Activated CD4-positive, alpha-beta T cell treated with anti-CD3 and anti-CD28 coated beads, Interleukin-2, amount 50 U/mL, for 1 hour (primary cell): ENCODE measurements at places on chromosomes 7 and 10.

- no peak for DNase-seq
Observed at GRCh38 chr10:49761201-49761788, 828 bp downstream of the OGDHL start.

- peak; percentile 68 for DNase-seq
Observed at GRCh38 chr10:132458586-132459300, 61.7 kb downstream of the PWWP2B start.

DNA sequence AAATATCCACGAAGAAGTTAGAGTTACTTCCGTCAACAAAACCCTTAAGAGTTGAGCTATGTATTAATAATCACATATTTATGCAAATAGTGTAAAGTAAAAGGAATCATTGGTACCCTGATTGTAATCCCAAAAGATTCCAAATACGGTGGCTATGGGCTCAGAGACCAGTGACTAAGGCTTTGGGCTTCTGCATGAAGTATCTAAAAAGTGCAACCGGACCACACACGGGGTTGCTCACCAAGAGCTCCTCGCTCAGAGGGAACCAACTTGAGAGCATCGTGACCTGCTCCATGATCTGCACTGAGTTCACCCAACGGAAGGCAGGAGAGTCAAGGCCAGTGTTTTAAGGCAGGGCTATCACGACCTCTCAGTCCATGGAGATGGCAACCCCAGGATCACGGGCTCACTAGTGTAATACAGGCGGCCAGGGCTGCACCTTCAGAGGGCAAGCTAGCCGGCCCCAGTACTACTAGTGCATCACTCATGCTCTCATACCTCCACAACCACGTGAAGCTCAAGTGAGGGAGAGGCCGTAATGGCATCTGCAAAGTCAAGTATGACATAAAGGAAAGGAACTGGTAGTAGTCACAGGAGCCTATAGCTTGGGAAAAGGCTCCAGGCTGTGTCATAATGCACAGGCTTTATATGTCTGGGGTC lies 77.1 kb upstream of the CAMK2B start:
- no peak for DNase-seq

- DNase-seq = peak; percentile 39
Observed at GRCh38 chr7:12674861-12675260, 12.6 kb upstream of the ARL4A start.

DNA sequence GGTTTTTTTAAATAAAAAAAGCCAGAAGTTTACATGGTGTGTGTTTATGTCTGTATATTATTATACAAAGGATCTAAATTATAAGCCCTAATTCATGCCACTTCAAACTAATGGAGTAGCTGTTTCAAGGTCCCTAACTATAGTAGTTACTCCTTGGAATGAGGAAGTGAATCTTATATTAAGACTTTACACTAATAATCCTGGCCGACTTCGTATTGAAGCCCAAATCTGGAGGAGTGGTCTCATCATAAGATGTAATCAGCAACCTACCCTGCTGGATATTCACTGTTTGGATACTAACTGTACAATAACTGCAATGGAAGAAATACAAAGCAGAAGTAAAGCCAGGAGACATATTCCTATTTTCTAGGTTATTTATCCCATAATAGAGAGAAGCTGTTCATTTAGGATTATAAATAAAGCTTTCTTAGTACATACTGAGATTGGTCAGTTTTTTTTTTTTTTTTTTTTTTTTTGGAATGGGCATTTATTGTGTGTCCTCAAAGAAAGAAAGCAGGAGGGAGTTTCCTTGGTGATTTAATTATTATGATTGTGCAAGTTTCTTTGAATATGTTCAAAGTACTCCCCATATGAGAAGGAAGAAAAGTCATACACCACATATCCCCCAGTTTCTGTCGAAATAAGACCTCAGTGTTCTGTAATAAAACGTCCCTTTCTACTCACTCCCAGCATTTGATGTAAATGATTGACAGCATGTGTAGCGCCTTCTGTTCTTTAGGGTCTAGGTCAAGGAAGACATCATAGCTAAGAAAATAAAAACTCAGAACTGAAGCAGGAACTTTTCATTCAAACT lies 397.8 kb downstream of the EXOC4 start:
- no peak for DNase-seq

DNA sequence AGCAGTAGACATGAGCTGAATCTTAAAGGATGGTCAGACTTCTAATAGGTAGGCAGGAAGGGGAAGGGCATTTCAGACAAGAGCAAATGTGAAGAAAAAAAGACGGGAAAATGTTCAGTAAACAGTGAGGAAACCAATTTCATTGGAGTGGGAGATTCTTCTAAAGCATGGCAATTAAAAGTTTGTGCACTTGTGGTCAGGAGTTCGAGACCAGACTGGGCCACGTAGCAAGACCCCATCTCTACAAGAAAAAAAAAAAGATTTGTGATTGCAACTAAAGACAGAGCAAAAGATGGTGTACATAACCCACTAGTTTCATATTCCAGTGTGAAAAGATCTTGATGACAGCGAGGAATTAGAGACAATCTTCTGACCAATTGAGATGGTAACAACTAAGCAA lies 41.7 kb downstream of the CCDC71L start:
- no peak for DNase-seq

GRCh38 chr7:11343818-11344413 lies 370.2 kb downstream of the PHF14 start:
- DNase-seq = no peak

GRCh38 chr7:44769776-44770294 lies 21.2 kb downstream of the ZMIZ2 start:
- no peak for DNase-seq

- DNase-seq = no peak
Observed at GRCh38 chr7:152647009-152647408, 28.9 kb downstream of the XRCC2 start.

DNA sequence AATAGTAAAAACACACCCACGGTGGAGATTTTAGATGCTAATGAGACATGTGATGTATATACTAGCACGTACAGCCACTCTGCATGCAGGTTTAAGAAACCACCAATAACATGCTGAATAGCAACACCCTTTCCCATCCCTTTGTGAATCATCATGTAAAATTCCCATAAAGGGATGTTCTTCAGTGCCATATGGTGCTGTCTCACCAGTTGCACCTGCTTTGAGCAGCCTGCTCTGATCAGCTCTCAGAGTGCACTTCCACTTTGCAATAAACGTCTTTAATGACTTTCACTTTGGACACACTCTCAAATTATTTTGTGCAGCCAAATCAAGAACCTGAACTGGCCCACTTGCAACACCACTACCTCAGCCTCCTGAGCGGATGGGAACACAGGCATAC lies 615.0 kb downstream of the ANKRD7 start:
- no peak for DNase-seq

DNA sequence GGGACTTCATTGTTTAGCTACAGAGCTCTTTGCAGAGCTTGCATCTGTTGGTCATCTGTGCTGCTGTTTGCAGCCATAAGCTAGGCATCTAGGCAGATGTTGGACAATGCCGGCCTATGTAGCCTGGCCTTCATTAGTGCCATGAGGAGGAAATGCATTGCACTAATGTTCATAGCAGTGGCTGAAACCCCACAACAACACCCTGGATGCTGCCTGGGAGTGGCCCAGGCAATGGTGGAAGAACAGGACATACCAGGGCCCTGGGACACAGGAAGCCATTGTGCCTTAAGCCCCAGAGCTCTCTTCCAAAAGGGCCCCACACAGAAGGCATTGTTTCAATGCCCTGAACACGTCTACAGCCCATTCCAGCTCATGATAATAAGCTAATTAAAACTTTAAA lies 131.5 kb upstream of the LYZL1 start:
- DNase-seq = no peak

DNA sequence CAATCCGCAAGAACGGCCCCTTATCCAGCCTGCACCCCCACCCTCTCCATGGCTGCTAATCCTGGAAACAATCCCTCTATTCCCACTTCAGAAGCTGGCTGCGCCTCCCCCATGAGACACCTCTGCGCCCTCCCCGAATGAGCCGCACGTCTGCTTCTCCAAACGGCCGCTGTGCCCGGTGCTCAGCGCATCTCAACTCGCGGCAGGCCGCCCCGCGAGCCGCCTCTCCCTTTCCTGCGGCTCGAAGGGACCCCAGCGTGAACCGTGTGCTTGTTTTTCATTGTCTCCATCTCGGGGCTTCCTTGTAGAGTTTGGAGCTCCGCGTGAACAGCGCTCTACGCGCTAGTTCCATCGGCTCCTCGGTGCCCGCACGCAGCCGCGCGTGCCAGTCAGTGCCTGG lies 20.8 kb upstream of the FXYD4 start:
- no peak for DNase-seq

- no peak for DNase-seq
Observed at GRCh38 chr10:95837783-95838182, 70.0 kb upstream of the CC2D2B start.

- no peak for DNase-seq
Observed at GRCh38 chr10:100072514-100072913, 9.2 kb downstream of the CPN1 start.

DNA sequence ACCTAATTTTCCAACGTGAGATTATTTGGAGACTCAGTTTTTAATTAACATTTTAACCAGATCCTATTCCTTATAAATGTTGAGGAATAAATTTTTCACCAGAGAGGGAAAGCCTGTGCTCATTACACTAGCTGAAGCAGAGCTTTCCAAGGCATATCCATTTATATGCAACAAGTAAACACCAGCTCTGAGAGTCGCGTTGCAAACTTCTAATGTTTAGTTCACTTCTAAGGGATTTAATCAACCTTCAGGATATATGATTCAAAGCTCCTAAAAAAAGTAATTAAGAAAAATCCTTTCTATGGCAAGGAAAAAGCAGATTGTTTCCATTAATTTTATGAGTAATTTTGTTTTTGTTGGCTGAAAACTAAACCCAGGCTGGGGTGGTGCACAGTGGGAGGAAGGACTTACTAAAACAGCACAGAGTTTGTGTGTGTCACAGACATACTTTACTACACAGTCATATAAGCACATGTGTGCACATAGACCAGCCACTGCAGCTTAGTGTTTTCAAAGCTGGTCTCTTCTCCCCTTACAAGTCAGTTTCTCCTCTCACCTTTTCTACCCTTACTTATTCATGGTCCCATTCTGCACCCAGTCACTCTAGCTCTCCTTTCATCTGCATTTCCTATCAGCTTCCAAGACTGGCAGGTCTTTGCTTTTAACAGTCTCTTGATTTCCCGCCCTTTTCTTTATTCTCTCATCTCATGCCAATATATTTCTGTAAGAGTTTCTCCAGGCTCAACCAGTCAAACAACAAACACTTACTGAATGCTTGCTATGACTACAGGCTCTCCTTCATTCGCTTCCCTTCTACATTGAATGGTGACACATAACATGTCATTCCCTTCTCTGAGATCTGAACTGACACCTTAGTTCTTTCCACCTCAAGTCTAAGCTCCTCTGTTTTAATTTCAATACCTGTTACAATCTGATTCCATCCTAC lies 81.1 kb upstream of the FZD1 start:
- no peak for DNase-seq

DNA sequence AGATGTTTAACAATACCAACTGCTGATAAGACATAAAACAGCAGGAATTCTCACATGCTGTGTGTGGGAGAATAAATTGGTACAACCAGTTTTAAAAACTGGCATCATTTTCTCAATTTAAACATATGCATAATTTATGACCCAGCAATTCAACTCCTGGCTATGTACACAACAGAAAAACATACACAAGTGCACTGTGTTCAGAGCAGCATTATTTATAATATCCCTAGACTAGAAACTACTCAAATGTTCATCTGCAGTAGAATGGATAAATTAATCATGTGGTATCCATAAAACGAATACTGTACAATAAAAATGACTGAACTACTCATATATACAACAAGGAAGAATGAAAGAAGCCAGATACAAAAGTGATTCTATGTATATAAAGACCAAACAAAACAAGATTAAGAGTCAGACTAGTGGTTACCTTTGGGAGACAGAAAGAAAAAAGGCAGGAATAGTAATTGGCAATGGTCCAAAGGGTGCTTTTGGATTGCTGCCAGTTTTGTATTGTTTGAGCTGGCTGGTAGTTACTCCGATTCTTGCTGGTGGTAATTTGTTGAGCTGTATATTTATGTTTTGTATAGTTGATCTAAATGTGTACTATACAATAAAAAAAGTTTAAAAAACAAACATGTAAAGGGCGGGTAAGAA lies 306.0 kb downstream of the TFEC start:
- DNase-seq = no peak

GRCh38 chr7:50655020-50655419 lies 89.8 kb upstream of the DDC start:
- no peak for DNase-seq

GRCh38 chr7:53466371-53466770 lies 430.9 kb downstream of the POM121L12 start:
- no peak for DNase-seq

DNA sequence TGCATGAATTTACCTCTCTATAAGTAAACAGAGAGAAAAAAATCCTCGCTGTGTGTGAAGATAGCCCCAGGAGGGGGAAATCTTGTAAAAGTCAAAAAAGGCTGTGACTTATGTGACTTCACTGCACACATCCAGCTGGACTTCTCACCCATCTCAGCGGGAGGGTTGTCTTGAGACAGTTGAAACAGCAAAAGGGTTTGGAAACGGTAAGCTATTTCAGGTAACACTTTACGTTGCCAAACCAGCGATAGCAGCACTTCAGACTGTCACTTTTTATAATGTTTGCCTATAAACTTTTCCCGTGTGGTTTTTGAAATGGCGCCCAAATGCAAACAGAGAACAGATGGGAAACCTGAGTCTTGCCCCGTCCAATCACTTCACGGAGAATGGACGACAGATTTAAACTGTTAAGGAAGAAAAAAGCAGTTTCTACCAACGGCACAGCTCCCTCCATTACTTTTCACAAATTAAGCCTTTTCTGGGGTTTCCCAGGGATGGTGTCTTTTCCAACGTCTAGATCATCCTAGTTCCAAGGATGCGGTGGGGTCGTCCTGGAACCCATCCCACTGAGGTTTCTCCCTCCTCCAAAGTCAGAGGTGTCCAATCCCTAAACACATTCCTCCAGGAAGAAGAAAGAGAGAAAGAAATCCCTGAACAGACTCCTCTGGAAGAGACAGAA lies 25.2 kb downstream of the FGFR2 start:
- no peak for DNase-seq

DNA sequence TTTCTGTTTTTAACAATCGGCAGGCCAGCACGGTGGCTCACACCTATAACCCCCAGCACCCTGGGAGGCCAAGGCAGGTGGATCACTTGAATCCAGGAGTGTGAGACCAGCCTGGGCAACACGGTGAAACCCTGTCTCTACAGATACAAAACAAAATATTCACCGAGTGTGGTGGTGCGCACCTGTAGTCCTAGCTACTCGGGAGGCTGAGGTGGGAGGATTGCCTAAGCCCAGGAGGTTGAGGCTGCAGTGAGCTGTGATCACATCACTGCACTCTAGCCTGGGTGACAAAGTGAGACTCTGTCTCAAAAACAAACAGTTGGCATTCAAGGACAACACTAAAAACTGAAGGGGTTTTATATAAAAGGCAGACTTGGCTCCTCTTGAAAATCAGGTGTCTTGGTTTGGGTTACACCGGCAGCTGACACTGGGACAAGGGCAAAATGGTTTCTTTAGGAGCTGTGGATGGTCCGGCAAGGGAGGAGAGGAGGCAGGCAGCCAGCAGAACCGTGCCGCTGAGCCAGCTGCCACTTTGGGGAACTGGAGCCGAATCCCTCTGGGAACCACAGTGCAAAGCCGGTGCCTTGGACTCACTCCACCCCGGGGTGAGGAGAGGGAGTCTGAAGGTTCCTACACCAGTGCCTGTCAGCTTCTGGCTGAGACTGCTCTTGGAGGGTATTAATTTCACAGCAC lies 52.6 kb downstream of the CHST3 start:
- DNase-seq = no peak
